Putamen (tissue), 1 donor: ENCODE measurements at places on chromosomes 1 and 21.
A peak's percentile ranks its signal among the peaks of the same experiment; 100 is the strongest.

DNA sequence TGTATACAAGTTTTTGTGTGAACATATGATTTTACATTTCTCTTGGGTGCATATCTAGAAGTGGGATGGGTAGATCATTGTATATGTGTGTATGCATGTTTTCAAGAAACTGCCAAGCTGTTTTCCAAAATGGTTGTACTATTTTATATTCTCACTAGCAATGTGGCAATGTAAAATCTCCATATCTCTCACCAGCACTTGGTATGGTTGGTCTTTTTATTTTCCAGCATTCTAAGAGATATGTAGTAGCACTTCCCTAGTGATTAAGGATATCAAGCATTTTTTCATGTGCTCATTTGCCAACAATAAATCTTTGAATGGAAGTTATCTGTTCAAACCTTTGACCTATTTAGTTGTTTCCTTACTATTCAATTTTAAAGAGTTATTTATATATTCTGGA lies 310.7 kb downstream of the ZNF326 start:
- DNase-seq = no peak

GRCh38 chr1:235624721-235625333 lies 24.8 kb downstream of the GNG4 start:
- DNase-seq = peak; percentile 24

DNA sequence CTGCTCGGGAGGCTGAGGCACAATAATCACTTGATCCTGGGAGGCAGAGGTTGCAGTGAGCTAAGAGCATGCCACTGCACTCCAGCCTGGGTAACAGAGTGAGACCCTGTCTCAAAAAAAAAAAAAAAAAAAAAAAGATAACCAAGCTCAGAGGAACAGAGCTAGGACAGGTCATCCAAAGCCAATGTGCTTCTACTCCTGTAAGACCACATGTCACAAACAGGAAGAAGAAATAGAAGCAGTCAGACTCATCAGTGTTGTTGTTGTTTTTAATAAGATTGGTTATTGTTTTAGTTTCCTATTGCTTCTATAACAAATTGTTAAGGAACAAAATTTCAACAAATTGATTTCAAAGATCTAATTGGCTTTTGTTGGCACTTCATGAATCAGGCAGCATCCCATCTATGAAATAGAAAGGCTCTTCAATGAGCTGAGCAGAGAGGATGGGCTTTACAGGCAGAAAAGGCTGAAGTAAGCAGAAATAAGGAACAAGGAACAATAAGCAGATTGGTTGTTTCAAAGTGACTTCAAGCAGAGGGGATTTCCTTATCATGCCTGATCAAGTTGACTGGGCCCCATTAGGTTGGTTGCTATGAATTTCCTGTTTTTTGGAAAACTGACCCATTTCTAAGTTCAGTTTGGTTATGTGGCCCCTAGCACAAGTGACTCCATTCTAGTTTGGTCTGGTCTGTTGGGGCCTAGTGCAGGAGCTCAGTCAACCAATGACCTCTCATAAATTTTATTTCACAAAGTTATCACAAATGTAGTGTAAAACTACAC lies 6.0 kb upstream of the AKNAD1 start:
- no peak for DNase-seq

GRCh38 chr1:58575551-58576324 lies 1.3 kb downstream of the TACSTD2 start:
- no peak for DNase-seq

- no peak for DNase-seq
Measured at GRCh38 chr21:32529679-32530078, 55.6 kb downstream of the TCP10L start.

GRCh38 chr1:241424480-241424971 lies 67.5 kb upstream of the RGS7 start:
- DNase-seq = no peak
